ENCODE measurements at places on chromosomes 1 and 21. TPM values are rescaled to one million over a fixed set of nuclear protein-coding genes. Genes with fewer than 3 reads are reported as not detected.

GRCh38 chr1:22352355-22352754 lies 99.3 kb upstream of the ZBTB40 start:
- no peak for DNase-seq

DNA sequence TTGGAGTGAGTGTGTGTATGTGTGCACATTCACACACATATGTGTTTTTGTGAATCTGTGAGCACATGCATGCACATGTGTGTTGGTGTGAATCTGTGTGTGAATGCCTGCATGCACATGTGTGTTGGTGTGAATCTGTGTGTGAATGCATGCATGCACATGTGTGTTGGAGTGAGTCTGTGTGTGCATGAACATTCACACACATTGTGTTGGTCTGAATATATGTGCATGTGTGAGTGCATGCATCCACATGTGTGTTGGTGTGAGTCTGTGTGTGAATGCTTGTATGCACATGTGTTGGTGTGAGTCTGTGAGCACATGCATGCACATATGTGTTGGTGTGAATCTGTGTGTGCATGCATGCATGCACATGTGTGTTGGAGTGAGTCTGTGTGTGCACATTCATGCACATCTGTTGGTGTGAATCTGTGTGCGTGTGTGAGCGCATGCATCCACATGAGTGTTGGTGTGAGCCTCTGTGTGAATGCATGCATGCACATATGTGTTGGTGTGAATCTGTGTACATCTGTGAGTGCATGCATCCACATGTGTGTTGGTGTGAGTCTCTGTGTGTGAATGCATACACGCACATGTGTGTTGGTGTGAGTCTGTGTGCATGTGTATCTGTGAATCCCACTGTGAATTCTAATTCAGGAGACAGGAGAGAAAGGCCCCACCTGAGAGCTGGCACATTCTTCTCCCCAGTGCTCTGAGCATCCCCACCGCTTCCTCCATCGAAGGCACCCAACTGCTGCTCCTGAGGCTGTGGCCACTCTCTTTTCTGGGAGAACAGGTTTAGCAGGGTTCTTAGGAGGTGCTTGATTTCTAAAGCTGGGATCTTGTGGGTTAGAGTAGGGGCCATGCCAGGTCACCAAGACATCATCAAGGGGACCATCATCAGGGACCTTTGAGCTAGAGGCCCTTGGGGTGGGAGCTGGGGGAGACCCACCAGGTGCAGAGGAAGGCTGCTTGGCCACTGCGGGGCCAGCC lies 117.5 kb upstream of the ARHGEF16 start:
- DNase-seq: no peak

GRCh38 chr1:24385160-24385940 lies 28.2 kb downstream of the STPG1 start:
- no peak for DNase-seq

DNA sequence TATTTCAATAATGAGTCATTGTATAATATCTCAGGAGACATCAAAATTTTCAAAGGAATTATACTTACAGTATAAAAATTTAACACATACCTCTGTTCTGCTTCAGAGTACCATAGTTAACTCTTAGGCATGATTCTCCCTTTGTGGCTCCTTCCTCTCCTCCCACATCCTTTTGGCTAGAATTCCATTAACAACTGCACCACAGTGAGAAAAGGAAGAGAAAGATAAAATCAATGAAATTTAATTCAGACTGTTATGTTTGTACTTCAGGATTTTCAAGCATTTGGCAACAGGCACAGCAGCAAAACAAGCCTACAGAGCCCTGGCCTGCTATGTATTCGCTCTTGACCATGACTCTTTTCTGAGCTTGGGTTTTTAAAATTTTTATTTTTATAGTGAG lies 57.2 kb upstream of the SGIP1 start:
- no peak for DNase-seq

DNA sequence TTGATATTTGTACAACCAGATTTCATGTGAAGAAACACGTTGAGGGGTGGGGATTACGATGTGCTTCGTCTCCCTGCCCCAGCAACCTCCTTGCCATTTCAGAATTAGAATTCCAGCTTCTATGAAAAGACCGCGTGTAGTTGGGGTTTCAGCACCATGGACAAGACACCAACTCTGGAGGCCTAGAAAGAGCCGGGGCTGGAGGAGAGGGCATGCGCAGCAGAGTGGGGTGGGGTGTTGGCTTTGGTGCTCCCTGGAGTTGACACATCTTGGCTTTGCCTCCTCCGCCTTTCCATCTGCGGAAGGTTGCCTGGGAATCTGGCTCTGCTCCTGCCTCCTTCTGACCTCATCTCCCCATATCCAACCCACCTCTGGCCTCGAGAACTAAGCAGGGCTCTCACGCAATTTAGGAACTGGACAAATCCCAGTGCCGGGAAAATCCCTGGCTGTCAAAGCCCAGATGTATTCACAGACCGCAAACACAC lies 11.8 kb downstream of the HTR6 start:
- DNase-seq: peak; percentile 80

DNA sequence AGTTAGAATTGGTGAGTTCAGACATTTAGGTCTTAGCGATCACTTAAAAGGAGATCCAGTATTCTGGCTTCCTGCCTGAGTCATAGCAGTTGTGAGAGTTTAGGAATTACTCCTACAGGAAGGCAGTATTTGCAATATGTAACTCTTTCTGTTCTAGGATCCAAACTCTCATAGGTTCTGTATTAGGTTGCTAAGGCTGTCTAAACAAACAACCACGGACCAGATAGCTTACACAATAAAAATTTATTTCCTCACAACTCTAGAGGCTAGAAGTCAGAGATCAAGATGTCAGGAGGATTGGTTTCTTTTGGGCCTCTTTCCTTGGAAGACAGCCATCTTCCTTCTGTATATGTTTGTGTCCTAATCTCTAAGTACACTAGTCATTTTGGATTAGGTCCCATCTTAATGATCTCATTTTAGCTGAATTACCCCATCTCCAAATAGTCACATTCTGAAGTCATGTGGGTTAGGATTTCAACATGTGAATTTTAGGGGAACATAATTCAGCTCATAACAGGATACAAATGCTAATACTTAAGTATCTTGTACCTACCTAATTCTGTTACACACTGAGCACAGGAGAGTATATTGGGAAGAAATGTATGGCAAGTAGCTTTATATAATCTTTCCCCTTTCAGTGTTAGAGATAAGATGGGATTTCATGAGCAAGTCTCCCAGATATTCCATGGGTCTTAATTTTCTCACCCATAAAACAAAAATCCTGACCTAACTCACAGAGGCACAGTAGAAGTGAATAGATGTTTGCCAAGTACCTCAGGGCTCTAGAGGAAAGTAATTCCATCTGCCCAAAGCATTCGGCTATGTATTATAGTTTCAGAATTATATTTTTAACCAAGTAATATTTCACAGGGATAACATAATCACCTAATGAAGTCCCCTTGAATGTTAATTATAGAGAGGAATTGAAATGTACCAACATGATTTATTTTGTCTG lies 144.4 kb downstream of the PTBP2 start:
- no peak for DNase-seq

GRCh38 chr21:42245331-42246193 lies 26.6 kb downstream of the ABCG1 start:
- peak; percentile 46 for DNase-seq

DNA sequence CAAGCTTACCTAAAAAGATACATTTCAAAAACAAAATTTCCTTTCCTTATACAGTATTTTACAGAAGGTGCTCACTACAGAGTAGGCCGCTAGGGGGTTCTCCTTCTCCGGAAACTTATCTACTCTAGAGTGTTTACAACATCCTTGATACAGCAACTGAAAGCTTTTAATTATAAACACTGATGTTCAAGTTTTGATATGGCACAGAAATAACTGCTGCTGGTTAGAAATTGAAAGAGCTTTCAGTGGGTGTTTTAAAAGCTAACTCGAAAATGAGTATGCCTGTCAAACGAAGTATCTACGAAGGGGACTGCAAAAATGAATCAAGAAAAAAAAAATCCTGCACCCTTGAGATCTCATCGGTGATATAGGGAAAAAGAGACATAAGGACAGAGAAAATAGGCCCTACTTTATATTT lies 1.0 kb downstream of the YOD1 start:
- DNase-seq: no peak

- DNase-seq: no peak
These were observed 8.9 kb downstream of the CACHD1 start for GRCh38 chr1:64478594-64479470.

DNA sequence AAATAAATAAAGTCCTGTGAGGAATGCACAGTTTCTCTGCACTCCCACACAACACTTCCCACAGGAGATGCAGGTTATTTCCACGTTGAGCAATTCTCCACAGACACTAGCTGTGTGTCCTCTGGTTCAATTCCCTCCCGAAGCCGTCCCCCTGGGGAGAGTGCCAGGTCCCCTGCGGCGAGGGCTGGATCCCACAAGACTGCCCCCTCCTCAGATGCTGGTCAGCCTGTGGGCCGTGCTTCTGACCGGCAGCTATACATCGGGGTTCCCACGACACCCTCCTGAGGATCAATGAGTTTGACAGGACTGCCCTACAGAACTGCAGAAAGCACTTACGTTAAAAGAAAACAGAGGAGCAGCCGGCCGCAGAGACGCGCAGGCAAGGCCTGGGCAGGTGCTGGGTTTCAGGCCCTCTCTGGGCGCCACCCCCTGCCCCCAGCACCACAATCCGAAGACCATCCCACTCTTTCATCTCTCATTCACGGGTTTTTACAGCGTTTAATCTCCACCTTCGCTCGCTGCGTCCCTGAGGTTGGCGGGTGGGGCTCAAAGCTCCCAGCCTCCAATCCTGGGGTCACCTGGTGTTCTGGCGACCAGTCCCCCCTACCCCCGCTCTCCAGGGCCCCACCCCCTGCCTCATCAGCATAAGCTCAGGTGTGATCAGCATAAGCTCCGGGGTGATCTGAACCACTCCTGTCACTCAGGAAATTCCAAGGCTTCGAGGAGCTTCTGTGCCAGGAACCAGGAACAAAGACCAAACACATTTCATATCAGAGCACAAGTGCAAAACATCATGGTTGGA lies 9.3 kb downstream of the SLC35E2B start:
- peak; percentile 35 for DNase-seq

GRCh38 chr1:83839566-83840173 lies 159.3 kb downstream of the TTLL7 start:
- DNase-seq: no peak

GRCh38 chr1:3543076-3544039 lies 68.0 kb downstream of the MEGF6 start:
- peak; percentile 96 for DNase-seq

- DNase-seq: peak; percentile 93
These were observed at the start of gene PRMT6 for GRCh38 chr1:107056426-107057196. Gene PRMT6, plus strand, starts transcription at chr1:107056674. Its CDS starts 42 bp downstream, at chr1:107056716.

GRCh38 chr1:67166196-67166595 lies at the start of gene IL23R:
Gene IL23R, plus strand, starts transcription at chr1:67166454. Its CDS starts 1,667 bp downstream, at chr1:67168121.
- DNase-seq: no peak

DNA sequence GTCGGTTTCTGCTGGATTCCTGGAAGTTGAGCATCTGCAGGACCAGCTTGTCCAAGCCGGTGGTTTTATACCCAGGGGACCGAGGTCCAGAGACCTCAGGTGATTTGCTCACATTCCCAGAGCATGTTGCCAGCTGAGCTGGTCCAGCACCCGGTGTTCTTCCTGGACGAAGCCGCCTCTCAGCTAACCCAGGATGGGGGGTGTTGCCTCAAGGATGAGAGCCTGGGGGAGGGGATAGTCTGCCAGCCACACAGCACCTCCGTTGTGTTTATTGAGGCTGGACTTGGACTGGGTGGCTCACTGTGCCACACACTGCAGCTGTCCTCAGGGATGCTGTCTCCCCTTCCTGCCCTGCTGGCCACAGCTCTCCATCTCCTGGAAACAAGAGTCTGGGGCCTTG lies 1.5 kb downstream of the TMEM201 start:
- no peak for DNase-seq

GRCh38 chr1:247277191-247277590 lies 21.3 kb downstream of the VN1R5 start:
- no peak for DNase-seq

GRCh38 chr21:18251065-18251464 lies 6.4 kb downstream of the CHODL start:
- no peak for DNase-seq

DNA sequence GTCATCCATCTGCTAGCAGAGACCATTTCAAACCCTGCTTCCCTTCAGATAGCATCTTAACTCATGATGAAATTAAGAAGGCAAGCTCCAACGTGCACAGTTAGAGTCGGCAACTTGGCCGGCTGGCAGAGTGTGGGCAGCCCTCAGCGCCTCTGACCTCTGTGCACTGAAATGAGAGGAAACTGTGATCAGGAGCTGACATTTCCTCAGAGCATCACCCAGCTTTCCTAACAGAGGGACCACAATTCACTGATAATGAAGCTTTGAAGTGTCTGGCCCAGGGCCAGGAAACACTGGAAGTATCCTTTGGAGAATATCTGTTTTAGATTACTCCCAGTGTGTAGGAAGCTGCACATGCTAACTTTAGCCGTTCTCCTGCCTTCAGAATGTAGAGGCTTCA lies 145.0 kb upstream of the ZC3H11B start:
- no peak for DNase-seq

Gene FRRS1
- 2.0 TPM for polyA plus RNA-seq

Gene LCE2A
- polyA plus RNA-seq: not detected

Gene CELA3A
- polyA plus RNA-seq: 8.5 TPM

Gene TEX38
- not detected for polyA plus RNA-seq

Gene ST6GALNAC3
- polyA plus RNA-seq: 1.3 TPM
